Erythroblast (primary cell): ENCODE measurements at places on chromosomes 13 and 19.
A peak's percentile ranks its signal among the peaks of the same experiment; 100 is the strongest.

DNA sequence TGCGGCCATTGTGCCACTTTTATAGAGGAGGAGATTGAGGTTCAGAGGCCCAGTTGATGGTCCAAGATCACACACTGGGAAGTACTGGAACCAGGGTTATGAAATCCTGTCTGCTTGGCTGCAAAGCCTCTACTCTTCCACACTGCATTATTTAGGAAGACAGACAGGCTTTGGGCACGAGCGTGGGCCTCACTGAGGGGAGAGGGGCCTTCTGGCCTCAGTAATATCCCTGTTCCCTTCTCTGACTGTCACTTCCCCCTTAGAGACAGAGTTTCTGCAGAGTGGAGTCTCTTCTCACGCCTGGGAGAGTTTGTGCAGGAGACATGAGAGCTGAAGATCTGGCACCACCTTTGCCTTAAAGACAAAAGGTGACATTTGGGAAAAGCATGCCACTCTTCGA is 49.0 kb upstream of the PNMA8B start:
- DNase-seq: no peak

DNA sequence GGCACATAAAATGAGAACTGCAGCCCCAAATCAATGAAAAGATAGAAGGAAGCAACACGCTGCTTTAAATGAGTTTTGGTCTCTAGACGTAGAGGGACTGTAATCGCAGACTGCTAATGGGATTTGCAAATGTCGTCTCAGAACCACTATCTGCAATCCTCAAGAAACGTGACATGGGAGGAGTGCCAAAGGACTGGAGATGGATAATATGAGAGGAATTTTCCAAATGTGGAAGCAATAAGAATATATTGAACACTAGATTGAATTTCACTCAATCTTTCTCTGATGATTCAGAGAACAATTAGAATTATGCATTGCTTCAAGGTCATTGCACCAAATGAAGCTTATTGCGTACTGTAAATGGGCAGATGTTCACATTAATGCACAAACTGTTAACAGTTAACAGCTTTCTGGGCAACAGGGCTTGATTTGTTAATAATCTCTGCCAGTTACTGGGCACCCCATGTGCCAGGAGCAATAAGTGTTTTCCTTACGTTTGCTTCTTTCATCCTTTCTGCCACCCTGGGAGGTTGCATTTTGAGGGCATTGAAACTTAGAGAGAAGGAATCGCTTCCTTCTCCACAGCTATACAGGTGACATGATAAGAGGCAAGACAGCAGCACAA is 62.8 kb upstream of the WASF3 start:
- DNase-seq: no peak

- no peak for DNase-seq
These were observed 1.7 kb downstream of the ZNF90 start for GRCh38 chr19:20079476-20079875.

GRCh38 chr13:30392681-30393045 is 29.6 kb upstream of the UBE2L5 start:
- DNase-seq: no peak

DNA sequence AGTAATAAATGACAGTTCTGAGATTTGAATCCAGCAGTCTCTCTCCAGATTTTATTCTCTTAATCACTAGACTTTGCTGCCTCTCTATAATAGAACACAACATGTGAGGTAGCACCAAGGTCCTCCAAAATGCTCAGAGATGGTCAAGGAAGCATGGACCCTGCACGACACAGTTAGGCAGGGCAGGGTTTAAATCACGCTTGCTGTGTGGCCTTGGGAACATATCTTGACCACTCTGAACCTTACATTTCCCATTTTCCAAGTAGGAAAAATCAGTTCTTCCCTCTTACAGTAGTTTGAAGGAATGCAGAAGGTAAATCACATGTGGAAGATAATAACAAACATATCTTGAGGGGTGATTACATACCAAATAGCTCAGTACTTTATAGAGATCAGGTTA is 6.3 kb downstream of the SYT3 start:
- no peak for DNase-seq

DNA sequence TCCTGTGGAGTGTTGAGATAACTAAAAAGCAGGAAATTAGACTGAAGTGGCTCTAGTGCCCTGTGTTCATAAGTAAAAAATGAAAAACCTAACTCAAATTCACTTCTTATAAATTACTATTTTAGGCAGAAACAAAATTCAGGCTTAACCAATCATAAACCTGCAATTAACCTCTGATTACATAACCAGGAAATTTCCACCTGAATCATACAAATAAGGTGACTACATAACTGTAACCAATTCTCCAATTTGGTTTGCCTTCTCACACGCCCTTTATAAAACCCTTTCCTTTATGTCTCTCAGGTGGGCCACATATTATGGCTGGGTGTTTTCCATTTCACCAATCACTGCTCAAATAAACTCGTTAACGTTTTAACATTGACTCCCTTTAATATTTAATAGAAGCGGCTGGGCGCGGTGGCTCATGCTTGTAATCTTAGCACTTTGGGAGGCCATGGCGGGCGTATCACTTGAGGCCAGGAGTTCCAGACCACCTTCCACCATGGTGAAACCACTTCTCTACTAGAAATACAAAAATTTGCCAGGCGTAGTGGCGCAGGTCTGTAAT is 22.9 kb upstream of the ZNF724 start:
- peak; percentile 49 for DNase-seq

DNA sequence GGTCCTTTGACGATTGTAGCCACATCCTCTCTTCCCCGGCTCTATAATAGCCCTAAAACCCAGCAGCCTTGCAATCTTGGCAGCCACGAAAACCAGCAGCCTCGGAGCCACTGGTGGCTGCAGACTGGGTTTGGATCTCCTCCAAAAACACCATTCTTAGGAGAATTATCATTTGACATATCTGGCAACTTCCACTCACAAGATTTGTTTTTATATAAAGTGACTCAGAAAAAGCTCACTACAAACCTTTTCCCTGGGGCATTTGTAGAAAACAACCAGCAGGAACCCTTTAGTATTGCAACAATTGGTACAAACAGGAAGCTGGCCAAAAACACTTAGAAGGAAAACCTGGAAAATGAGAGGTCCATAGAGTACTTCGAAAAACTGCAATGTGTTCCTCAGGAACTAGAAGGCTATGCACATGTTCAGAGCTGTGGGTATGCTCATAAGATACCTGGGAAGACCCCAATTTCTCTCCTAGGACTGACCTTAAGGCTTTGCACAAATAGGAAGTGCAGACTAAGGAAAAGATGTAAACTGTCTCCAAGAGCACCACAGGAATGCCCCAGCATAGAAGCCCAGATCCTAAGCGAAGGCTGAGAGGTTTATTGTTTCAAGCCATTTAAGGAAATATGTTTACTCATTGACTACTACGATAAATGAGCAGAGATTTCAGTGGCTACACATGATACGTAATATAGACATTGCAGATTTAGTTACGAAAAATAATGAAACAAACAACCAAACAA is 71.2 kb downstream of the MYO16 start:
- DNase-seq: no peak

DNA sequence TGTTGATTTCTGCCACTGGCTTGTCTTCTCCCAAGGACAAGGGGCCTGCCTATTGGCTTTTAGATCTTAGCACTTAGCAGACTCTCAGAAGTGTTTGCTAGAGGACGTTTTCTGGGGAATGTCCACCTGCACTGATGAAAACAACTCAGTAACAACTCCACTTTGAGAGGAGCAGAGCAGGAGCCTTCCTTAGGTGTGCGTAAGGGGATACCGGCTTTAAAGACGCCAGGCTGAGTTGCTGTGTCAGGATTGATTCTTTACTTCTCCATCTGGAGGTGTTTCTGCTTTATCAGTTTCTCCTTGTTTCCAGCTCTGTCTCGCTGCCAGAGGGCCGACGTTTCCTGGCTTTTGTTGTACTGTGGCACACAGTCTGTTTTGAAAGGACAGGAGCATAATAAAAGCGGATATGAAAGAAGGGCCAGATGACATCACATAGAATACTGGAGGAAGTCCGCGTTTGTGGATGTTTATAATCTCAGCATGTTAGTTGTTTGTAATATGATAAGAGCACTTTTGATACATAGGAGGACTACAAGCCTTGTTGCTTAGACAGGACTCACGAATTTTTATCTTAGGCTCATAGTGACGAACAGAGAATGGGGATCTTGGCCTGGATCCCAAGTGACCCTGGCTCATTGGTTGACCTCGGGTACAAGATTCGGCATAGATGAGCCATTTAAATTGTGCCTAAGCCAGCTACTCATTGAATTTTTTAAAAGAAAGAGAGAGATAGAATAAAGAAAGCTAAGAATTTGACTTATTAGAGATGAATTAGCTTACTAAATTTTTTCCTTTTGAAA is 34.6 kb downstream of the COL4A2 start:
- no peak for DNase-seq

DNA sequence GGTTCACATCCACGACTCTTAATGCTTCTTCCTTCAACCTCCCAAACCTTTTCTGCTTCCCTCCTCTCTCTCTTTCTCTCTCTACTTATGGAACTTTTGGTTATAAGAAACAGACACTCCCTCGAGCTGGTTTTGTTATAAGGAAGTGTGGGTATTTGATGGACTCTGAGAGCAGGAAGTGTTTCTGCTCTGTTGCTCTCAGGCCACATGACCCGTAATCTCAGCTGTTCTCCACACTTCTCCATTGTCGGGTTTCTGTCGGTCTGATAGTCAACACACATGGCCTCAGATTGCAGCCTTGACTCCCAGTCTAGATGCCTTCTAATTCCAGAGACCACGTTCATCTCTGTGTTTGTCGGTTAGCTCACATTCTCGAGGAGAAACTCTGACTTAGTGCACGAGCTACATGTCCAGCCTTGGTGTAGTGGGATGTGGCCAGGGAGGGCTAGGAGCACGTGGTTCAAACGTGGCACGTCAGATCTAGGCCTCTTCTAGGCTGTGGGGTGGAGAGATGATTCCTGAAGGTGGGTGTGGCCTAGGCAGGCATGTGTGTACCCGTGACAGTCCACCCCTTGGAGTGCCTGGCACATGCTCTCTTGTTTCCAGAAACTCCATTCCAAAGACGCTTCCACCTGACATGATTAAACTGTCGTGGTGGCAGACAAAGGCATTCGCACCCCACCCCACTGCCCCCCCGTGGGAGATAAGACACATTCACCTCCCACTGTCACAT is 26.3 kb downstream of the CNFN start:
- no peak for DNase-seq

DNA sequence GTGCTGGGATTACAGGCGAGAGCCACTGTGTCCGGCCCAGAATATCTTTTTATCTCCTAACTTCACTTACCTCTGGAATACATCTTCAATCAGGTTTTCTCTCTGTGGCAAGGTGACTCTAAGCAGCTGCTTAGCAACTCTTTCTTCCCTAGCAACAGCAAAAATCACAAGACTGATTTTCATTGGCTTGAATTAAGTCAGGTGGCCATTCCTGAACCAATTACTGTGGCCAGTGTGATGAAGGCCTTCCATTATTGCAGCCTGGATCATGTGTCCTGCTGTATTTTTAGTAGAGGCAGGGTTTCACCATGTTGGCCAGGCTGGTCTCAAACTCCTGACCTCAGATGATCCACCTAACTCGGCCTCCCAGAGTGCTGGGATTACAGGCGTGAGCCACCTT is 9.0 kb upstream of the LTBP4 start:
- DNase-seq: peak; percentile 55

DNA sequence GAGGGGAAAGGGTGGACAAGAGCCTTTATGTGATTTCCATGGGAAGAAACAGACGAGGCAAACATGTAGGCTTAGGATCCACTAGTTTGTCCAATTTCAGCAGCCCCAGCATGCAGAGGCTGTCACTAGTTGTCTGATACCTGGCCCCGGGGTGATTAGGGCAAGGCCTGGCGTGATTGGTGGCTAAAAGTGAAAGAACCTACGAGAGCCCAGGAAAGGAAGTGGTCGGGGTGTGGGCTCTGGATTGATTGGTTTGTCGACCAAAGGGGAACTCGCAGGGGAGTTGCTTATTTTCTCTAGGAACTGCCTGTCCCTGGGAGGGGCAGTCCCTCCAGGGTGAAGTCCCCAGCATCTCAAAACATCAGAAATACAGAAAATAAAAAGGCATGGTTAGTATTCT is 64.2 kb upstream of the UQCRFS1 start:
- DNase-seq: no peak

GRCh38 chr13:45718063-45718462 is 15.9 kb downstream of the CBY2 start:
- DNase-seq: peak; percentile 31
